ENCODE measurements at places on chromosomes 13 and 19.

GRCh38 chr19:52991484-52991883 lies 22.2 kb upstream of the ERVV-1 start:
- DNase-seq, result no peak

DNA sequence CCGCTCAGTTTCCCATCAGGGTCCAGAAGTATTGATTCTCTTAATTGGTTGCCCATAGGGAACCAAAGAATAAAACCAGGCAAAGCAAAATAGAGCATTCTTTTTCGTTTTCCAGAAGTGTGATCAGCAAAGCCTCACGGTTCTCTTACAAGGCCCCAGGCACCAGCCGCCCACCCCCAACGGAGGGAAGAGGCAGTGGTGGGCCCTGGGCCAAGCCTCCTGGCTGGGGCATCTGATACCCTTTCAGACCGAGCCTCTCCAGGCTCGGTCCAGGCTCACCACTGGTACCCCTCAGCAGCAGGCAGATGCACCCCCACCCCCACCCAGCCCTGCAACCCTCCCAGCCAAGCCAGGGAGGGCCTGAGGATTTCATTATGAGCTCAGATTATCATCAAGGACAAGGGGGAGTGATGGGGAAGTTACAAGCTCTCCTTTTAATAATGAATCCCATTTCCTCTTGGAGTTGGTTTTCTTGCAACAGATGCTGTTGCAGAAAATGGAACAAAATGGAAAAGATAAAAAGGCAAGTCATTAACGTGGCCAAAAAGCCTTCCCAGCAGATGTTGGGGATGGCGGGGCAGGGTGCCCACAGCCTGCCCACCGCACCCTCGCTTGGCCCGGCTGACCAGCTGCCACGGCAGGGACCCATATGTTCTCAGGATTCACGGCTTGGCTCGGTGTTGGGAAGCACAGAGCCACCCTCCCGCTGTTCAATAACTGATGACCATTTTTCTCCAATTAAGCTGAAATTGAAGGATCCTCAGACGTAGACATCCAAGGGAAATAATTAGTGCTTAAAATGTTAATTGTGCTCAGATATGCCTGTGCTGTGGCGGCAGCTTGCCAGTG lies 45.9 kb upstream of the KCTD15 start:
- DNase-seq, result no peak

DNA sequence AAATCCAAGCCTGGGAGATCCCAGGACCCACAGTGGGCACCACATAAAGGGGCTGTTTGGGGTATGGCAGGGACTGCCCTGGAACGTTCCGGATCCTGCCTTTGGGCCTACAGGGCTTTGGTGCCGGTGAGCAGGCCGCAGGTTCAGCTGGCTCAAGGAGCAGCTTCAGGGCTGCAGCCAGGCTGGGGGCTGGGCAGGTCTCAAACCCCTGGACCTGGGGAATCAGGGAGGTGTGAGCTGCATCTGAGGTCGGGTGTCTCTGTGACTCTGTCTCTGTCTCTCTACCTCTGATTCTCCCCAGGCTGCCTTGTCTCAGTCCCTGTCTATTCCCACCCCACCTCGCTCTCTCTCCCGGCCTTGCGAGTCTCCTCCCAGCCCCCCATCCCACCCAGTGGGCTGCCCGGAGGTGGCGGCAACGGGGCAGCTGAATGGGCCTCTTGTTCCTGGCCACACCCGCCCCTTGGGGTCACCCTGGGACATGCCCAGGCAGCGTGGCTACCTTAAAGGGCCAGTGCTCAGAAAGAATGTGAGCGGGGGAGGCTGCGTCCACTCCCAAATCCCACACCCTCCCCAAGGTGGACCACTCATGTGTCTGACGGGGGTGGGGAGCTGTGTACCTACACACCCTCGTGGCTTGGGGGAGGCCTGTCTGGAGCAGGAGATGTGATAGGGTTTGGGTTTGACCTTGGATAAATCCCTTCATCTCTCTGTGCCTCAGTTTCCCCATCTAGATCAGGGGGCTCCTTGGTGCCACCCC lies 31.1 kb downstream of the NFIC start:
- DNase-seq, result no peak

GRCh38 chr19:9309974-9310446 lies 372 bp upstream of the ZNF699 start:
- DNase-seq, result no peak

DNA sequence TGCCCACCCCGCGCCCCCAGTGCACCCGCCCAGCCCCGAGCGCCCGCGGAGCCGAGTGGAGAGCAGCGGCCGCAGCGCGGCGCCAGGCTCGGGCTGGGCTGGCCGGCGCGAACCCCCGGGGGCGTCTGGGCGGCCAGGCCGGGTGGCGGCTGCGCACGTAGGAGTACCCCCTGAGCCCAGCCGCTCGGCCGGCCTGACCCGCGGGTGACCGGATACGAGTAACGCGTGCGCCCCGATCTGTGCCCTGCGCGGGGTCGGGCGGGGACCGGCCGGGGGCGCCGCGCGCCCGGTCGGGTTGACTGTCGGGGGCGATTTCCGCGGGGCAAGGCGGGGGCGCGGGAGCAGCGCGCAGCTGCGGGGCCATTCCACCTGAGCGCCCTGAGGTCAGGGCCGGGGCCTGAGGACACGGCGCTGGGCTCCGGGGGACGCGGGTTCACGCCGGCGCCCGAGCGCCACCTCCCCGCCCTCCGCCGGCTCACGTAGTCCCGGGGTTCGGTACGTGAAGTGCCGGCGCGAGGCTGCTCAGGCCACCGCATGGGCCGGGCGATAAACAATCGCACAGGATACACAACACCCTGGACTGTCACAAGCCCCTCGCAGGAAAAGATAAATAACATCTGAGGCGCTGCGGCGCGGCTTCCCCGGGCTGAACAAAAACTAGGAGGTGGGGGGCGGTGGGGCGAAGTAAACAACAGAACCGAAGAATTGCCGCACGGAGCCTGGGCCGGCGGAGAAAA lies 37.6 kb upstream of the FLT1 start:
- DNase-seq, result no peak

DNA sequence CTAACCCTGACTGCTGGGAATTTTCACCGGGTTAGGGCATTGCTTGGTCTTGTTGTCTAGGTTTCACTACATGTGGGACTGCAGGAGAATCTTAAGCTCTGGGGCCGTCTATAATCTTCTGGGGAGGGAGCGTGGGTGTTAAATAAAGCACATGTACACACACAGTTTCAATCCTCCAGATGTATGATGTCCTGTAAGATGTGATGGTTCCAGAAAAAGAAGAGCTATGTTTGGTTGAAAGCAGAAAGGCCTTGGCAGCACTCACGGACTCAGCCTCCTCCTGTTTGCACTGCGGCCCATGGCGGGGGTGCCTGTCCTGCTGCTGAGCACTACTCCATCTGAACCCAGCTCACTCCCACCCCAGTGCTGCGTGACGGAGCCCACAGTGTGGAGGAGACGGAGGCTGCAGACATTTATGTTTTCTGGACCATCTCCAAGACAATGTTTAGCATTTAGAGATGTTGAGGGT lies 343.5 kb downstream of the TEX29 start:
- no peak for DNase-seq

GRCh38 chr19:3499738-3500428 lies 591 bp downstream of the DOHH start:
- DNase-seq, result no peak

DNA sequence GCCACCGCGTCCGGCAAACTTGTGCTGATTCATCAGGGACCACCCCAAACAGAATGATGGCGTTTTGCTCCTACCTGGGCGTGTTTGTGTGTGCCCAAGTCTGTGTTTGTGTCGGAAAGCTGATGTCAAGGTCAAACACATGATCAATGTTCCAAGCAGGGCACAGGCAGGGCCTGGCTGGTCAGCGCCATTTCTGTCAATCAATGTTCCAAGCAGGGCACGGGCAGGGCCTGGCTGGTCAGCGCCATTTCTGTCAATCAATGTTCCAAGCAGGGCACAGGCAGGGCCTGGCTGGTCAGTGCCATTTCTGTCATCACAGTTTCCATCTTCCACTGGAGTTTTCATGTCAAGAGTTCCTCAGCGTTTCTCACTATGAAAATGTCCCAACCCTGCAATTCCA lies 14.9 kb upstream of the GRTP1 start:
- DNase-seq, result no peak
